ENCODE measurements at places on chromosomes 1 and 21.

DNA sequence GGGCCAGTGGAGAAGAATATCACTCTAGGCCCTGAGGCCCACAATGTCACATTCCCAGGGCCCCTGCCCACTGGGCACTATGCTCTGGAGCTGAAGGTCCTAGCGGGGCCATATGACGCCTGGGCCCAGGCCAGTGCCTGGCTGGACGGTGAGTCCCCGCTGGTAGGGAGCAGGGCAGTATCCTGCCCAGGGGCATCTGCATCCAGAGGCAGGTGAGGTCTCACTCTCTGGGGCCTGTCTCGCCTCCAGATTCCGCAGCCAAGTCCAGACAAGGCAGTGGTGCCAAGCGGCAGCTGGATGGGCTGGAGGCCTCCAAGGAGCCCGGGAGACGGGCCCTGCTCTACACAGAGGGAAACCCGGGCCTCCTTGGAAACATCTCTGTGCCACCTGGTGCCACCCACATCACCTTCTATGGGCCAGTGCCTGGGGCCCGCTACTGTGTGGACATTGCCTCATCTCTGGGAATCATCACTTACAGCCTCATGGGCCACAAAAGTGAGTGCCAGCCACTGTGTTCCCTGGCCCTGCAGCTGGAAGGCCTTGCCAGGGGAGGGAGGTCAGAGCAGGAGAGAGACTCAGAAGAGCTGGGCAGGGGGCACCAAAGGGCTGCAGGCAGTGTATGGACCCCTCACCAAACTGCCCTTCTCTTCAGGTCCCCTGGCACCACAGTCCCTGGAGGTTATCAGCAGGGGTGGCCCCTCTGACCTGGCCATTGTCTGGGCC is 11.1 kb upstream of the PTPN7 start:
- DNase-seq: no peak

DNA sequence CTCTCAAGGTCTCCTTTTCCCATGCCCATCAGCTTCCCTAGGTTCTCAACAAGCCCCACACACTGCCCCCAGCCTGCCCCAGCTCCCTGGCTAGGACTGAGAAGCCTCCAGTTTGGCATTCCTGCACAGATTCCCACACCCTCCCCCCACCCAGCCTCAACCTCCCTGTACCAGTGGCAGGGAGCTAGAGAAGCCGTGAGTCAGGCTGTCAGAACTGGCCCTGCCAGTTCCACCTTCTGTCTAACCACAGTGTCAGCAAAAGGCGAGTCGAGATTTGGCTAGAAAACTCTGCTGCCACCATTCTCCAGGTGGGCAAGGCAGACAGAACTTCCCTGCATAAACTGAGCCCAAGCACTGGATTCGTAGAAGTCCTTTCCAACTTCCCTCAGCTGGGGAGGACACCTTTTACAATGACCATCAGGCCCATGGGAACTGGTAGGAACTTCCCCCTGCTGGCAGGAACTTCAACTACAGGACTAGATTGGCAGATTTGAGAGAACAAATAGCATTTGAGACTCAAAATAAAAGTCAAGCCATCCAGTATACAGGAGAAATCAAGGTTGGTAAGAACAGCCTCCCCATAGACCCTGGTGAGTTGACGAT is 31.0 kb downstream of the TNNT2 start:
- DNase-seq: no peak

DNA sequence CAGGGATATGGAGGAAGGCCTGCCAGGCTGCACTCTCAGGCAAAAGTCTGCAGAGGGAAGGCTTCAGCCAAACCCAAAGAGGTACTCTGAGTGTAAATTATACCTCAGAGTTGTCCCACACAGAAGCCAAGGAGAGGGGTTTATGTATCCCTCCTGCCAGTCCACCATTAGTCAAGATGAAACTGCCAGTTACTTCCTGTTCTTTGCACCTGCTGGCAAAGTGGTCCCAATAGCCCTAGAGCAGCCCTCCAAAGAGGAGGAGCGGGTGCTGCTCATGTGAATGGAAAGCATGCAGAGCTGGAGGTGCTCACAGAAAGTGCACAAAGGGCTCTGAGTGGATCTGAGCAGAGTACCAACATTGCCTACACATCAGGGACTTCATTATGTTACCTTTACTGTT is 37.1 kb upstream of the MCOLN3 start:
- DNase-seq: no peak

DNA sequence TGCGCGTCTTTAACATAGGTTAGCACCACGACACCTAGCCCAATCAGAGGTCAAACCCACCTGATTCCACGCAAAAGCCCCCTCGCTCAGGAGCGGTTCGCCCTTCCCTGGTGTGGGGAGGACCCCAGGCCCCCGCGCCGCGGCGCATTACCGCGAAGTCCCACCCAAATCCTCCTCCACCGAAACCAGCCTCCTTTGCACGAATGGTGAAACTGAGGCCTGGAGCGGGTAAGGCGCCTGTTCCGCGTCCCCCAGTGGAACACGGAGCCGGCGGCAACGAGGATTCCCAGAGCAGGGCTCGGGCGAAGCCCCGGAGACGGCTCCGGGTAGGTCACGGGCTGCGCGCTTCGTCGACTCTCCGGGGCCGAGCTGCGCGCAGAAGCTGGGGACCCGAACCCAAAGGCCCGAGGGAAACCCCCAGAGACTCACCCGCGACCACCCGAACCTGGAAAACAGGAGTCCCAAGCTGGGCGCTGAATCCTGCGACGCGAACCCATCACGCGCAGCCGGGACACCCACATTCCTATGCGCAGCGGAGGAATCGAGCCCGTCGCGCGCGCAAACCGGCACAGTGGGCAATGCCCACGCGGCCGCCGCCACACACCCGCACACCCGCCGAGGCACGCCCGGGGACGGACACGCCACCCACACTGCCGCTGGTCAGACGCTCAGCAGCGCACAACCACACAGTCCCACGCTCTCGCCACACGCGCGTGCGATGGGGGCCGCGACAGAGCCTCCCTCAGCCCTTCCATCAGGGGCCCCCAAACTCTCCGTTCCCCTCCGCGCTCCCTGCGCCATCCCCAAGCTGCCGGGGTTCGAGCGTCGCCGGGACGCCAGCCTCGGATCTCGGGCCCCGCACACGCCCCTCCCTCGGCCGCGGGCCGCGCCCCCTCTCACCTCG is 507 bp downstream of the GLIS1 start:
- DNase-seq: no peak

- DNase-seq: no peak
Measured at GRCh38 chr1:3029481-3029961, 8.3 kb downstream of the ACTRT2 start.

DNA sequence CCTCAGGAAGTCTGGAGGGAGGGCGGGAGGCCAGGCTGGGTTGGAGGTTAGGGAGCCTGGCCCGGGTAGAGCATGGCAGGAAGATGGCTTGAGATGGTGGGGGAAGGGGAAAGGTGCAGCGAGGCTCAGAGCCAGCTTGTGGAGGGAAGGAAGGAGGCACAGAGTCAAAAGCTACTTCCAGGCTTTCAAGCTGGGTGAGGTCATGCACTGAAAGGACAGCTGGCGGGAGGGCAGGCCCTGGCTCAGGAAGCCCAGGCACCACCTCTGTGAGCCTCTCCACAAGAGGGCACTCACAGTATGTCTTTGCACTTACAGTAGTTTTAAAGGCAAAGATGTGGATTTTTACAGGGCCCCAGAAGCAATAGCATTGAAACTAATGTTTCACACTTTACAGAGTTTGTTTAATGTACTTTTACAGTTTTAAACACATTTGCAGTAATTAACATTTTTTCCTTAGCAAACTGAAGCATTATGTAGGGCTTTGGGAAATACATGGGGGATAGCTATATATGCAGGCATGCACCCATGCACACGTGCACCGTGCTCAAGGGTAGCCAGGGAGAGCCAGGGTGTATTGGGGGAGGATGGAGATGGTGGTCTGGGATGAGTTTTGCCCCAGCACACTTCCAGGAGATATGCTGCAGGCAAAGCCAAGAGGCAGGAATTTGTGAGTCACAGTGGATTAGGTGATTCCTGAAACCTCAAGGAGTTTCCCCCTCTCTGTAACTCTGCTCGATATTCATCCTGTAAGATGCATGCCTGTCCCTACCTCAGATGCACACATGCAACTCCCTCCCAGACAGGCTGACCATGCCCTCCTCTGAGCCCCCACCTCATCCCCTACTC is 6.1 kb upstream of the ADAM15 start:
- peak; percentile 77 for DNase-seq
